ENCODE measurements at places on chromosomes 1 and 21.
A peak's percentile ranks its signal among the peaks of the same experiment; 100 is the strongest.

DNA sequence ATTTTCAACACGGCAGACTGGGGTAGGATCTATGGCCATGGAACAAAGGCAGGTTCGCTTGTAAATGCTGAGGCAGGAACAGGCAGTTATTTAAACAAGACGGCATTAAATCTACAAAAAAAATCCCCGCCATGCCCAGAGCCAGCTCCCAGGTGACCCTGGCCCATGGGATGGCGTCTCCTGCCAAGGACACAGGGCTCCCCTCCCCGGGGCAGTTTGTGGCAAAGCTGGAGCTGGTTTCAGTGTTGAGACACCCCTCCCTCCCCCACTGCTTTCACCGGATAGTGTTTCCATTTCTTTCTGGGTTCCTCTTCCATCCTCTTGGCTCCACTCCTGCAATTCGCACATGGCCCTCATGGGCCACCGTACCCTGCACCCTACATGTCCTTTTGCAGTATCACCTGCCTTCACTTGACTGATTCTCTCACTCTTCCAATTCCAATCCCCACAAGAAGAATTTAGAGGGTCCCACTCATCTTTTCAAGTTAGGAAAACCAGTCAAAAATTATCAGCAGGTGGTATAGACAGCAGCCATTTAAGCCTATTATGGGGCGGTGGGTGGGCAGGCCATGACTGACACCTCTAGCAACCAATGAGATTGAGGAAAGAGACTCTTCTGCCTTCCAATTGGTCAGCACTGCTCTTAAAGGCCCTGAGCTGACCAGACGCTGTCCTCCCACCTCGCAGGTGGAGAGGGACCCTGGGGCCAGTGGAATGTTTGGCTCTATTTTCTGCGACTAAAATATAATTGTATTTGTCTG is 52.0 kb downstream of the OLIG1 start:
- DNase-seq = peak; percentile 42

- peak; percentile 24 for DNase-seq
Measured at GRCh38 chr21:17495680-17496079, 17.2 kb upstream of the CXADR start.

GRCh38 chr1:95086949-95087533 is 14.3 kb upstream of the ALG14 start:
- no peak for DNase-seq

DNA sequence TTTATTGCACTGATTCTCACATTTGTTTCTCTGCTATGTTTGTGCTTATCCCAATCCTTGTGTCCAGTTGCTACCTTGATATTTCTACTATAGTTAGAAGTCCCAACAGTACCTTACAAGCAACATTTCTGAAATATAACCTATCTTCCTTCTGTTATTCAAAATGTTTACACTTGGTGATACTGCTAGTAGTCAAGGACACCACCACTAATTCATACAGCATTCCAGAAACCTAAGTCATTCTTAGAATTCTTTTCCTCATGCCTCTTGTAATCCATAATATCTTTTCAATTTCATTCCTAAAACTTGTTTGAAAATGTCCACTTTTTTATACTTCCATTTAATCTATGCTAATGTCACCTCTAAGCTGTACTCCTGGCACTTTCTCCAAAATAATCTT is 2132.1 kb downstream of the NCAM2 start:
- no peak for DNase-seq

GRCh38 chr1:179770887-179771502 is 27.9 kb downstream of the FAM163A start:
- DNase-seq = no peak

- peak; percentile 79 for DNase-seq
Measured at GRCh38 chr1:45686015-45686287, 382 bp downstream of the GPBP1L1 start.
